Stimulated activated CD8-positive, alpha-beta memory T cell treated with anti-CD3 and anti-CD28 coated beads, Interleukin-2, amount 100 ng/mL, for 1 hour (primary cell): ENCODE measurements at places on chromosomes 4 and X.
A peak's percentile ranks its signal among the peaks of the same experiment; 100 is the strongest.

DNA sequence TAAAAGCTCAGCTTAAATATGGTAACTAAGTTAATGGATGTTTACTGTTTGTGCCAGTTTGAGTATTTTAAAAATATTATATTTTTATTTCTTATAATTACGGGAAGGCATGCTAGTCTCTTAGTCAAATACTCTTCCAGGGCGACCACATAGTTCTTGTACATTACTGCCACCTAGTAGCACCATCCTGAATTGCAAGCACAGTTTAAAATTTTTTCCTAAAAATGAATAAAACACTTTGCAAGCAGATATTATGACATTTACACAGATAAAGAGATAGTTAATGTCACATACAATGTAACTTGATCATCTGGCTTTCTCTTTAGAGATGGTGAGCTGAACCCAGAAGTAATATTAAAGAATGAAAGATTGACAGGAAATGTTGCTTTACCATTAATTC is 11.5 kb downstream of the NDP start:
- no peak for DNase-seq

DNA sequence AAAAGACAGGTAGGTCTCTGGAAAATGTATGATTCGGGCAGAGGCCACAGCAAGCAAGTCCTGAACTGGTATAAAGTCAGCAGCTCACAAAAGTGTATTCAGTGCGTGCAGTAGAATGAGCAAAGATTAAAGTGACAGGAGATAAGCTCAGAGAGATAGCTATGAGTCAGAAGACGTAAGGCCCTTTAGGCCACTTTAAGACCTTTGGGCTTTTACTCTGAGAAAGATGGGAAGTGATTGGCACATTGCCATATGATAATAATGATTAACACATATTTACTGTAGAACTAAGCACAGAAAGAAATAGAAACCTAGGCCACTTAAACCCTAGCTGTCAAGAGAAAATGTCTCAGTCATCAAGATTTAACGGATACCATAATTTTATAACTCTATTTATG is 51.7 kb downstream of the TBCK start:
- no peak for DNase-seq

DNA sequence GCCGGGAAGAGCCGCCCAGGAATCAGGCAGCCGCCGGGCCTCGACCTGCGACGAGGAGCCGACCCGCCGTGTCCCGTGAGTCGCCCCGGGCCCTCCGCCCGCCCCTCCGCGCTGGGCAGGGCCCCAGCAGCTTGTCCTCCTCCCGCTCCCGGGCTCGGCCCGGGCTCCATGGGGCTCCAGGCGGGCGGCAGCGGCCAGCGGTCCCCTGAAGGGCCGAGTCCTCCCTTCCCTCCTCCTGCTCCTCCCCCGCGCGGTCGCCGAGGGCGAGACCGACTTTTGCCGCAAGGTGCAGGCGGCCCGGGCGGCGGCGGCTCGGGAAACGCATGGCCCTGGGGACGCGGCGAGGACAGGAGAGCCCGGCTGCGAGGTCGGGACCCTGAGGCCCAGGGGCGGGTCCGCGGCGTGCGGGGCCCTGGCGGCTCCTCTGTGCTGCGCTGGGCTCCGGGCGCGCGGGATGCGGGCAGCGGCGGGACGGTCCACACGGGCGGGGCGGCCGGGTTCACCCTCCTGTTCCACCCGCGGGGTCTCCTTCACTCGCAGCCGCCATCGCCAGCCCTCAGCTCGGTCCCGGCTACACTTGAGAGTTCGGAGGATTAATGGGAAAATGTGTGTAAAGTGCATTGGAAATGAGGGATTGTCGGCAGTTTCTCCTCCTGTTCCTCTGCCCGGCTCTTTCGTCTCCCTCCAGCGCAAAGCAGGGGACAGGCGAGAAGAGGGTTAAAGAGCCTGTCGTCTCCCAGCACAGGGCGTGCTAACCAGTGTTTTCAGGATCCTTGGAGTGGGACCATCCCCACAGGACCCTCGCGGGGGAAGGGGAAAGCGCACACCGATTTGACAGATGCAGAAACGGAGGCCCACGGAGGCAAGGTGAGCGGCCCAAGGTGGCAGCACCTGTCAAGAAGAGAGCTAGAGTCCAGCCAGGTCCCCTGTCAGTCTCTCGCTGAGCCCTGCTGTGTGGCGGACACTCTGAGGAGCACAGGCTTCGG is 16.6 kb upstream of the ZNF718 start:
- no peak for DNase-seq

DNA sequence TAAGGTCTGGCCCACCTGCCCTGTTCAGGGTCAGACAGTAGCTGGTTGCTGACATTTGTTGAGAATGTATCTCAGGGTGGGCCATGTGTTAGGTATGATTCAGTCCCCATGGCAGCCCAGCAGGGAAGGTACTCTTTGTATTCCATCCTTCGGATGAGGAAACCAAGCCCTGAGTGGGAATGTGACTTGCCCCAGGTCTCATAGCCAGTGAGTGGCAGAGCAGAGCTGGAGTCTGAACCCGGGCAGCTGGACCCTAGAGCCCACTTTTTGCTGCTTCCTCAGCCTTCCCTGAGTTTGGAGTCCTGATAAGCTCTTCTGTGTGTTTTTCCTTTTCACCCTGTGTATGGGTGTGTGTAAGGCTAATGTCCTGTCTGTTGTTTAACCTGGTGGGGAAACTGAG is 21.6 kb upstream of the UBA1 start:
- DNase-seq, result no peak

- DNase-seq, result no peak
Measured at GRCh38 chrX:11580789-11581188, 84.9 kb downstream of the ARHGAP6 start.

GRCh38 chrX:72131317-72132294 is at the start of gene RTL5:
RTL5 (minus strand) TSS chrX:72131915.
- peak; percentile 24 for DNase-seq
